Fibroblast of villous mesenchyme (primary cell): ENCODE measurements at places on chromosomes 16 and 17.

DNA sequence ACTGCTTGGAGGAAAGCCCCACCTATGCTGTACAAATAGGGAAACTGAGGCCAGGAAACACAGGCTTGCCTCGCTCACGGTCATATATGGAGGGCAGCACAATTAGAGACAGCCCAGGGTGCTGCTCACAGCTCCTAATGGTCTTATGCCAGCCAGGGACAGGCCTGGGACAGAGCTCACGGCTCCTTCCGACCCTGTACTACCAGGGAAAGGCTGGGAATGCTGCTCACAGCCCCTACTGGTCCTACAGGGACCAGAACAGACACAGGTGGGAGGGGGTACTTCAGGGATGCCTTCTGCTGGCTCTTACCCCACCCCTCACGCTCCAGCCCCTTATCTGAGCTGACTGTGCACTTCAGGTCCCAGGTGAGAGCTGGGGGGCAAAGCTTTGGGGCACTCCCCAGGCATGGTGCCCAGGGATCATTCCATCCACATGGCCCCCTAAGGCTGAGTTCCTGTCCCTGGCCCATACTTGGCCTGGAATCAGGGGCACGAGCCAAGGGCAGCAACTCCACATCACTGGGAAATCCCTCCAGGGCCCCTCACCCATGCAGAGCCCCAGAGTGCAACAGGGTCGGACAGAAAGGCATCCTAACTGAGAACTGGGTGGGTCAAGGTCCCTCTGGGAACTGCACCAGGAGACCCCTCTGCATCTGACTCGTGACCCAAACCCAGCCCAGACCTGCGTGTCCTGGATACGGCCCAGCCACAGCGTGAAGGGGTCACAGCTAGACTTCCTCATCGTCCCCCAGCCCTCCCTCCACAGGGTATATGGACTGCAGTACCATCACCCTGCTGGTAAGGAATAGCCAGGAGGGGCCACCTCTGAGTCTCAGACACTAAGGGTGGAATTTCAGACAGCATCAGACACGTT lies 5.9 kb downstream of the RHBDF1 start:
- no peak for DNase-seq

- no peak for DNase-seq
Measured at GRCh38 chr16:85313526-85314301, 201.4 kb upstream of the CIBAR2 start.

DNA sequence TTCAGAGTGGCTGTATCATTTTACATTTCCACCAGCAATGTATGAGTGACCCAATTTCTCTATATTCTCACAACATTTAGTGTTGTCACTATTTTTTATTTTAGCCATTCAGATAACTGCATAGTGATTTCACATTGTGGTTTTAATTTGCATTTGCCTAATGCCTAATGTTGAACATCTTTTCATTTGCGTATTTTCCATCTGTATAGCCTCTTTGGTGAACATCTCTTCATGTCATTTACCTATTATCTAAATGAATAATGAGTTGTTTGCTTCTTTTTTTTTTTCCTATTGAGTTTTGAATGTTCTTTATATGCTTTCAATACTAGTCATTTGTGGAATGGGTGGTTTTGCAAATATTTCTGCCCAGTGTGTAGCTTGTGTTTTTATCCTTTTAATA lies 120.9 kb upstream of the CPHXL start:
- DNase-seq, result no peak

DNA sequence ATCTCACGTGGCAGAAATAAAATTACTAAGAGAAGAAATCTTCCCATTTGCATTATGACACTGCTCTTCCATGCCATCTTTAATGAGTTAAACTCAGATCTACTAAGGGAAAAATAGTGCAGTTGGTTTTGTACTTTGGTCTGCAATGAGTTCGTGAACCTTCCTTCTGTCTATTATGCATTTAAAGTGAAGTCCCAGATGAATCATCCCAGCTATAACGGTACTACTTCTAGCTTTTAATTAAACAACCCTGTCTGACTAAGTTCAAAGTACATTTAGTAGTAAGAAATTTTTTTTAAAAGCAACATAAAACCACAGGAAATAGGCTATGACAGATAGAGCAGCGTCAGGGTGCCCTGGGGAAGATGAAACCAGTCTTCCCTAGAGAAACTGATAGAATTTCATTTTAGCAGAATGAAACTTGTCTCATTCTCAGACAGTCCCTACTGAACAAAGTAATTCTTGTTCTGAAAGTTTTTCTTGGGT lies 1.8 kb downstream of the TMIGD1 start:
- peak; percentile 61 for DNase-seq

GRCh38 chr17:18161207-18162145 lies 22.2 kb upstream of the ALKBH5 start:
- DNase-seq, result no peak

GRCh38 chr16:20626966-20627365 lies 50.8 kb upstream of the ACSM2B start:
- no peak for DNase-seq

DNA sequence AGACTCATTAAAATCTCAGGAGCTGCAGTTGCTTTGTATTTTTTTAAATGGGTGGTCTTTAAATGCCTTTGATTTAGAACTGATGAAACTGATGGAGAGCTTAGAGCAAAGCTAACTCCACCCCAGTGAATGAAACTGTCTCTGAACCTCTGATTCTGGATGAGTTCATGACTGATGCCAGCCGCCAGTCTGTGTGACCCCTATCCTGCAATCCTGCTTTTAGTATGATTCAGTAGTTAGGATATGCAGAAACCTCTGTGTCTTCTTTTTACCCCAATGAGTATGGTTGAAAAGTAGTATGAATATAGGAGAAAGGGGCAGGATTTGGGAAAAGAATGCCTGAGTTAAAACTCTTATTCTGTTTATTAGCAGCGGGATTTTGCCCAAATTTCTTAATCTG lies 12.3 kb upstream of the SALL1 start:
- DNase-seq, result no peak

- DNase-seq, result peak; percentile 73
Measured at GRCh38 chr17:72702998-72703397, 389.5 kb downstream of the SLC39A11 start.

DNA sequence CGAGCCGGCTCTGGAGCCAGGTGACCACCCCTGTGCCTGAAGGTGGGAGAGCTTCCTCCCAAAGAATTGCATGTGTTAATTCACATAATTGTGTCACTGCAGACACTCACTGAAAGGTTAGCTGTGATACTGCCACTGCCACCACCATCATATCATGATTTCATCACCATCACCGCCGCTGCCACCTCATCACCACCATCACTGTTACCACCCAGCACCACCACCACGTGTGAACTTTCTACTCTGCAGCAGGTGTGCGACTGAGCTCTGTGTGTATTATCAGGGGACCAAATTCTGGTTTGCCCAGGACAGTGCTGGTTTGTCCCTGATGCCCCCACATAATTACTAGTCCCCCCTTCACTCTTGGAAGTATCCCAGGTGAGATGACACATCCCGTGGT lies 15.2 kb downstream of the BCAR1 start:
- DNase-seq, result no peak

- DNase-seq, result peak; percentile 73
Measured at GRCh38 chr16:1309888-1310831, 724 bp downstream of the UBE2I start.

GRCh38 chr16:1494129-1494640 lies 1.0 kb downstream of the TELO2 start:
- peak; percentile 83 for DNase-seq

GRCh38 chr16:30484887-30485286 lies 12.3 kb downstream of the ITGAL start:
- DNase-seq, result no peak

DNA sequence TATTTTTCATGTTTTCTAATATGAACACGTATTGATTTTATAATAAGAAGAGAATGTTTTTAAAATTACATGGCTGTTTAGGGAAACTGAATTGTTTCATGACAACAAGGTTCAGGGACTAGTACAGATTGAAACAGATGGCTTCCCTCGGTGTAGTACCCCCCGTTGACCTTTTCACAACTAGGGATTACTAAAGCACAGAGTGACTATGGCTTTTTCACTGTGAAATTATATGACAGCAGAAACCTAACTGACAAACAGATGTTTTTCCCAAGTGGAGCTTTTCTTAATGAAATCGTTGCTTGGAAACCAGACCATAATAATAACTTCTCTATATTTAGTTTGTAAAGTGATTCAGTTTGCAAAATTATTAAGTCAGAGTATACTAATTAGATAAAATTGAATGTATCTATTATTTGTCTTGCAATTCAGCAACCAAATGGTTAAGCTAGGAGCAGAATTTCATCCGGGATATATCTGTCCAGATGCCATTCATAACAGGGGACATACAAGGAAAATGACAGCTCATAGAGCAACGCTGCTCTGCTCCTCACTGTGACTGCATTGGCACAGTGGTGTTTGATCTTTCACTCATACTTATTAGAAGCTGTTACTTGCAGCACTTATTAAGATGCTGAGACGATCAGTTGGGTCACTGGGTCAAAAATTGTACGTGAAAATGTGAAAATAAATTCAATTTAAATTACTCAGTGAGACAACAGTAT lies 111.7 kb downstream of the TANGO6 start:
- no peak for DNase-seq

GRCh38 chr17:21742326-21742725 lies 50.0 kb downstream of the KCNJ18 start:
- DNase-seq, result no peak

GRCh38 chr16:72848759-72849664 lies 198.9 kb downstream of the ZFHX3 start:
- peak; percentile 88 for DNase-seq

GRCh38 chr16:28087675-28088300 lies 24.3 kb upstream of the GSG1L start:
- DNase-seq, result no peak

GRCh38 chr17:75559958-75560533 lies 27.6 kb upstream of the MYO15B start:
- DNase-seq, result no peak

GRCh38 chr17:66783656-66784381 lies 51.1 kb upstream of the CACNG5 start:
- DNase-seq, result no peak

DNA sequence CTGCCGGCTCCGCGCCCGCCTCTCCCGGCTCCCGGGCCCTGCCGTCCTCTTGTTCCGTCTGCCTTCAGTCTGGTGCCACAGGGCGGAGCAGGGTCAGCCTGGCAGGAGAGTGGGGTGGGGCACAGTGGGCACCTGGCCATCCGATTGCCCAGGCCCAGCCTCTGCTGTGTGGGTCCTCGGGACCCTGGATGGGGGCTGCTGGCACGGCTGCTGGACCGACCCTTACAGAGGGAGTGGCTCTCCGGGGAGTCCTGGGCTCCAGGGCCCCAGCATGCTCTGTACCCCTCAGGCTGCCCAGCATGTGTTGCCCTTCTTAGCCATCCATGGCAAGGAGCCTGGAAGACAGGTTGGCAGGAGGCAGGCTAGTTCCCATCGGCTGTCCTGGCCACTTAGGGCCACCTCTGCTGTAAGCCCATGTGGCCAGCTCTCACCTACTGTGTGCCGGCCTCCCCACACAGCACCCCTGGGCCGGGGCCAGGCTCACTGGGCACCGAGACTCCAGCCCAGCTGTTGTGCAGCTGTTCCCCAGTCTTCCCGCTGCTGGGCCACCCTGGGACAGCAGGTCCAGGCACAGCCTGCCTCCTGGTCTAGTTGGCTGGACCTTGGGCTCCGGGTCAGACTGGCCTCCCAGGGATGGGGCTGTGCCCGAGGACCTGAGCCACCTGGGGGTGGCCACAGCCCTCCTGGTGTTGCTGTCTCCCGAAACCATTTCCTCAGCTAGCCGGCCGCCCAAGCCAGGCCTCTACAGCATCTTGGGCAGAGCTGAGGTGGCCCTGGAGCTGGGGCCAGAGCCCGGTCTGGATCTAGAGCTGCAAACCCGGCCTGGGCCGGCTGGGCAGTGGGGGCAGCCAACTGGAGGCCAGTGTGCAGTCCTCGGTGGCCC lies 24.9 kb downstream of the BAHCC1 start:
- DNase-seq, result peak; percentile 57

DNA sequence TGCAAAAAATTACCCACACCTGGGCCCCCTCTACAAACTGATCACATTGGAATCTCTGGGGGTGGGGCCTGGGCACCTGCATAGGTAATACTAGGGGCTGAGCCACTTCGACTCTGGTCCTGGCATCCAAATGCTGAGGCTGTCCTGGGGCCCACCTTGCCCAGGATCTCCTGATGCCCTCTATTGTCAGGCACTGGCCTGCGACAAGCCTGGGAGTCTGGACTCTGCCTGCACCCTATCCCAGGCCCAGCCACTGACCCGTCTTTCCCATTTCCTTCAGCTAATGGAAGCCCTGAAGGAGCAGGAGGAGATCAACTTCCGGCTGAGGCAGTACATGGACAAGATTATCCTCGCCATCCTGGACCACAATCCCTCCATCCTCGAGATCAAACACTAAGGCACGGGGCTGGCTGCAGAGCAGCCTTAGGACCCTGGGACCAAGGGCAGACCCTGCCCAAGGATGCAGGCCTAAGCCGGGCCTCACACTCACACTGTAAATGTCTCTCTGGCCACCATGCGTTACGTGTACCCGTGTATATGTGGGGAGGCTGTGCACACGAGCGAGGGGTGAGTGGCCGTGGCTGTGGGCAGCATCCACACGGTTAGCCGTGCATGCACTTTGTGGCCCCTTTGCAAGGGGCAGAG lies 140.0 kb downstream of the RAB11FIP4 start:
- DNase-seq, result no peak

- peak; percentile 51 for DNase-seq
Measured at GRCh38 chr17:3030096-3030495, 33.3 kb downstream of the OR1D5 start.

DNA sequence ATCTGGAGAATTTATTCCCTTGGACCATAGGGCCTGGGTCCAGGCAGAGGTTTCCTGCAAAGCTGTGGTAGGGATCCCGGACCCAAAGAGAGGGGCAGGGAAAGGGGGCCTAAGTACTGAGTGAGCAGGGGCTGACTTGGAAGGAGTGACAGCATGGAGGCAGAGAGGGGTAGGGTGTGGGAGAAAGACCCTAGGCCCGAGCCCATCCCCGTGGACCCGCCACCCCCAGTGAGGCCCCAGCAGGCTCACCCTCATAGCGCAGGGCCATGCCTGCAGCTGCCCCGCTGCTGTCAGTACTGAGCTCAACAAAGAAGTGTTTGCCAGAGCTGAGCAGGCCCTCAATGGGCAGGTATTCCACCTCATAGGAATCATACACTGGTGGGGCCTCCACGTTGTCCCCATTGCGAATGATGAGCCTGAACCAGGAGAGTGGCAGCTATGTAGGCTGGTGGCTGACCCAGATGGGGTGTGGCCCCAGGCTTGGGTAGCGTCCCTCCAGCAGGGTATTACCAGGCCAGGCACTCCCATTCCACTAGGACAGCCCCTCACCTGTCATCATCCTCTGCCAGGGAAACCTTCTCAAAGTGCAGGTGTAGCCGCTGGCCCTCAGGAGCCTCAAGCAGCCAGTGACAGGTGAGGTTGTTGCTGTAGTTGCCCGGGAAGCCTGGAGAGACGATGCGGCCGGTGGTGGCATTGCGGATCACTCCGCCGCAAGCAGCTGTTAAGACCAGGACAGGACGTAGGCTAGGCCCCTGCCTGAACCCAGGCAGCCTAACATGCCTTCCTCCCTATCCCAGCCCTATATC lies 9.1 kb upstream of the PHF12 start:
- DNase-seq, result no peak

- no peak for DNase-seq
Measured at GRCh38 chr16:56320811-56321558, 104.4 kb downstream of the AMFR start.
